ENCODE measurements at places on chromosomes 11 and 22.

GRCh38 chr11:79440571-79441460 is at the start of gene TENM4:
Gene TENM4, minus strand, starts transcription at chr11:79441030. Its CDS starts 371,086 bp downstream, at chr11:79069944.
- DNase-seq = peak; percentile 4

- no peak for DNase-seq
Measured at GRCh38 chr22:19626666-19627065, 87.6 kb upstream of the SEPTIN5 start.

DNA sequence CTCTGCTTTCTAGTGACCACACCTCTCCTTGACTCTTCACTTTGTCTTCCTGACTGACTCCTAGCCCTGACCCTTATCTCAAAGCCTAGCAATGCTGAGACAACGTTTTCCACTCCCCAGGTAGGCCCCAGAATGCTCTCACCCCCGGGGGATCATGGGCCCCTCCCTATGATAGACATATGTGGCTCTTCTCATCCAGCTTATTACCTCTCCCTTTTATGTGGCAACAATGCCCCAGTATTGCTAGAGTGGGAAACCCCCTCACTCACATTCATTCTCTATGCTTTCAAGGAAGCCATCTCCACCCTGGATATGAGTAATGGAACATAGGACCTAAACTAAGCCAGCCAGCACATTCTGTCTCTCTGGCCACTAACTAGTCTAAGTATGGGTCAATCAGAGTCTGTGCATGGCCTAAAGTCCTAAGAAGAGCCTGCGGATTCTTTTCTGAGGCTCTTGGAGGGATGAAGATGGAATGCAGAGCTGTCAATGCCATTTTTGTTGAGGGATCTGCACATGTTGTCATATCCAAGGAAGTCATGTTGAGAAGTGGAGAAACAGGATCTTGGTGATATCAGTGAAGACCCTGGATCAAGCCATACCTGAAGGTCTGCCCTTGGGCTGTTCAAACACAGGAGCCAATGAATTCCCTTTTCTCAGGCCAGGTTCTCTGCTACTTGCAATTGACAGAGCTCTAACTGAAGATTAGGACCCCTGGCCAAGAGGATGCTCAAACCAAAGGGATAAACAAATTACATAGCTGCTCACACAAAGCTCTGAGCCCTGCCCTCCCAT is 79.8 kb upstream of the GRK3 start:
- no peak for DNase-seq

DNA sequence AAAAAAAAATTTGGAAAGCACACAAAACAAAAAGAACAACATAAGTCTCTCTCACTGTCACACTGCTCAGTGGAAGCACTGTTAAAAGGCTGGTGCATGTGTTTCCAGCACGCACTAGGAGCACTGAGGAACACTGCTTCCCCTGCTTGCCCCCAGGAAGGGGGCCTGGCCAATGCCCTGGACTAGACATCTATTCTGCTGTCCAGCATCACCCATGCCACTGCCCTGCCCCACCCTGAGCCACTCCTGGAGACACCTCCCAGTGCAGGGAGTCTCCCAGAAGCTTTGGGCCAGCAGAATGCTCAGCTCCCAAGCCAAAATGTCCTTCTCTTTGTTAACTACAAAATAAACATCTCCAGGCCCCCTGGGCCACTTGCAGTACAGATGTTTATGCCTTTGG is 49.7 kb upstream of the EMID1 start:
- DNase-seq = no peak

DNA sequence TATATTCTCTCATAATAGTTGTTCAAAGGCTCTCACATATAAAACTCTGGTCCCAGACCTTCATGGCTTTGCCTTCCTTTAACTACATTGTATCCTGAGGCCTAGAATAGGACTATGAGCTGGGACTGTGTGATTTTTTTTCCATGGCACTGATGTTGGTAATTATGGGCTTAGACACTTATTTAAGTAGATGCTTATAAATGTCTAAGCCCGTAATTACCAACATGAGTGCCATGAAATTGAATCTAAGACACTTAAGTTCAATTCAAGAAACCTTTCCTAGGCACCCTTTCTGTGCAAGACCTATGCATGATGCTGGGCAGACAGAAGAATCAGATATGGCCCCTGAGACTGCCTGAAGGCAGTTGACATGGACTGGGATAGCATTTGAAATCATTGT is 63.0 kb downstream of the P4HA3 start:
- DNase-seq = no peak
